ENCODE measurements at places on chromosomes 12 and 14.

DNA sequence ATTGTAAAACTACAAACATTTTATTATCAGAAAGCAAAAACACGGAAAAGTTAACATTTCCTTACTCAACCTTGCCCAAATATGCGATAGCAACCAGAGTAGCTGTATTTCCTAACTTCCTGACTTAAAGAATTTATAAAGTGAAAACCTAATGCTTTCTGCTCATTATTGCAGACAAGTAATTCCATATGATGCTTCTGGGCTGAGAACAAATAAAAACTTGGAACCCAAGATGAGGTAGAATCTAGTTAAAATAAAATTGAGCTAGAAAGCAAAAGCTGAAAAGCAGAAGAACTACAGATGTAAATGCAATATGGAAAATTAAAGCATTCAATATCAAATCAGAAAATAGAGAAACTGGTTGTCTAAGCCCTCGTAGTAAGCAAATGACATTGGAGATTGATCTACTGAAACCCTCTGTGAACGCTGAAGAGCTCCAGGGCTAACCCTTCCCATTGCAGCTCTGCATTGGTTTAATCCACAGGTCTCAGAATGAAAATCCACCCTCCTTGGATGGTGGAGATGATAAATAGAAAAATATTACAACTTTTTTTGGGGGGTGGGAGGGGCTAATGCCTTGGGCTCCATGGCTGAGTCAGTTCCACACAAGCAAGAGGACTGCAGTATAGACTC is 40.7 kb downstream of the CORO1C start:
- DNase-seq = no peak

GRCh38 chr14:61891170-61891569 is 128.9 kb downstream of the SNAPC1 start:
- no peak for DNase-seq

GRCh38 chr12:119115296-119115905 is 63.3 kb upstream of the HSPB8 start:
- peak; percentile 73 for DNase-seq

GRCh38 chr12:14668591-14668990 is 27.8 kb downstream of the GUCY2C start:
- no peak for DNase-seq

- DNase-seq = no peak
Observed at GRCh38 chr14:101181446-101182313, 278.2 kb upstream of the RTL1 start.

- no peak for DNase-seq
Observed at GRCh38 chr12:116432314-116432750, 126.8 kb upstream of the MAP1LC3B2 start.

DNA sequence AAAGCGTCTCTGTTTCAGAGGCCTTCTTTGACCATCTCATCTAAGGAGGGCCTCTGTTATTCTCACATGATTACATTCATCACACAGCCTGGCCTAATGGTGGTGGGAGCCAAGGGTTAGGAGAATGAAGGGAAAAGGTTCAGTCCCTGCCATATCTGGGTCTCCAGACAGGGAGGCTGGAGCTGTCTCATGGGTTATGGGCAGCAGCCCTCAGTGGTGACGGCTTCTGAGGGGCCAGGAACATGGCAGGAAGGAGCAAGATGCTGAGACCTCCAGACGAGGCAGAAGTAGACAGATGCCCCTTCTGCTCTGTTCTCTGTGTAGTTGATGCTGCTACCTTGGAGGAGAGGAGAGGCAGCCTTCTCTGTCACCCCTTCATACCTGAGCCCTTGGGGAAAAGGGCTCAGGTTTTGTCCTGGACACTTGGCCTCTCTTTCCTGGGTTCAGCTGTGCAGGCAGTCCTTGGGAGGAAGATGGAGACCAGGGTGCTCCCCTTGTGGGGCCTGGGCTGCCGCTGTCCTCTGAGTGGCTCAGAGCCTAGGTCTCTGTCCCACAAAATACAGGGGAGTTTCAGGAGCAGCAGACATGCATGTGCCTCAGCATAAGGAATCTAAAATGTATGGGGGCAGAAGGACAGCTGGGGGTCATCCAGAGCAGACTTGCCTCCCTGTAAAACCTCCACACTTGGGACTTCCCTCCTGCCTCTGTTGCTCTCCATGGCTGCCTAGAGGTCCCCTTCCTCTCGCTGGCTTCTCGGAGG is 3.6 kb downstream of the IFI27L2 start:
- DNase-seq = no peak

GRCh38 chr12:110704750-110705149 is 15.8 kb upstream of the HVCN1 start:
- DNase-seq = no peak

- DNase-seq = no peak
Observed at GRCh38 chr14:104774453-104775072, 21.0 kb downstream of the AKT1 start.

- DNase-seq = no peak
Observed at GRCh38 chr12:113478351-113479011, 6.8 kb upstream of the LHX5 start.

DNA sequence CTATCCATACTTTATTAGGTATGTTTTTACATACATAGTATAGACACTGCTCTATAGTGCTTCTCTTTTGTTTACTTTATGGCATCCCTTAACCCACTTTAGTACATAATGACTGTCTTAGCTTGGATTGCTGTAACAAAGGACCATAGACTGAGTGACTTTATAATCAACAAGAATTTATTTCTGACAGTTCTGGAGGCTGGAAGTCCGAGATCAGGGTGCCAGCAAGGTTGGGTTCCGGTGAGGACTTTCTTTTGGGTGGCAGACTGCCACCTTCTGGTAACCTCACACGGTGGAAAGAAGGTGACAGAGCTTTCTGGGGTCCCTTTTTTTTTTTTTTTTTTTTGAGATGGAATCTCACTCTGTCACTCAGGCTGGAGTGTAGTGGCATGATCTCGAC is 48.6 kb upstream of the PPM1H start:
- no peak for DNase-seq

GRCh38 chr14:93951635-93952540 is 24.5 kb downstream of the ASB2 start:
- no peak for DNase-seq

DNA sequence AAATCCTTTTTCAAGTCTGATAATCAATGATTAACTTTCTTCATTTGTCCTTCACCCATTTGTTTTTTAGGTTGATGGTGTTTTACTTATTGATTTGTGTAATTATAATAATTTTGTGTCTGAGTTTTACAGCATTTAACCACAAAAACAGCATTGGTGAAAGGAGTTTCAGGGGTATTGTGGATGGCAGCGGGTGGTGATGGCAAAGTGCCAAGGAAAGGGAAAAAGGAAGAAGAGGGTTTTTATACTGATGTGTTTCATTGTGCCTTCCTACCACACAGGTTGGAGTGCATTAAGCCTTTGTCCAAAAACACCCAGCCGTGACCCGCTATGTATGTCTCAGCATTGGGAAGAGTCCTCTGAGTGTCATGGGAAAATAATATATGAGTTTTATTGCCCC is 150.3 kb downstream of the DAD1 start:
- peak; percentile 69 for DNase-seq

- no peak for DNase-seq
Observed at GRCh38 chr14:51488569-51489220, 163.0 kb upstream of the FRMD6 start.

DNA sequence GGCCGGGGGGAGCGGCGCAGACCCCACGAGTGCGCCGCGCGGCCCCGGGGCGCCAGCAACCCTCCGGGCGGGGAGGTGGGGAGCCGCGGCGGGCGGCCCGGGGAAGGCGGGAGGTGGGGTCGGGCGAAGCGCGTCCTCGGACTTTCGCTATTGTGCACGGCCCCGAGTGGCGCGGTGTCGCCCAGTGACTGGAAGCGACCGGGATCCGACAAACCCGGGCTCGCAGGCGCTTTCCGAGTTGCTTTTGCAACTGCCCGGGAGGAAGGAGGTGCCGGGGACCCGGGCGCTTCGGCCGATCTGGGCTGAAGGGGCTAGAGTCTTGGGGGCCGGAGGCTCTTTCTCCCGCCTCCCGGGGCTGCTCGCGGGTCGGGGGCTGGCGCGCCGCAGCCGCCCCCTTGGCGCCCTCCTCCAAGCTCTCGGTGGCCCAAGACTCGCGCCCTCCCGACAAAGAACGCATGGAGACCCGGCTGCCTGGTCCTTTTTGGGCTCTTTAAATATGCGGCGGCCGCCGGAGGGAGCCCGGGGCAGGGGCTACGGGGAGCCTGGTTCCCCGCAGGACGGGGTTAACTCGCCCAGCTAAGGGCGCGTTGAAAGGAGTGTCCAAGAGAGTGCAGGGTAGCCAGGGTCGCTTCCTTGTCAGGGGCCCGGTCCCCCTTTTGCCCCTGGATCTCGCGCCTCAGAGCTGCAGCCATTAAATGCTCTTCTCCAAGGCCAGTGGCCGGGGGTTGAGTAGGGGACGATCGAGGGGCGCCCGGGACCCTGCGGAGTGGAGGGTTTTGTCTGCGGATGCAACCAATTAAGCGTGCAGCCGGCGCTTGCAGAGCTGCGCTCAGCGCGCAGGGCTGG is 1.4 kb downstream of the HMGA2 start:
- DNase-seq = no peak

DNA sequence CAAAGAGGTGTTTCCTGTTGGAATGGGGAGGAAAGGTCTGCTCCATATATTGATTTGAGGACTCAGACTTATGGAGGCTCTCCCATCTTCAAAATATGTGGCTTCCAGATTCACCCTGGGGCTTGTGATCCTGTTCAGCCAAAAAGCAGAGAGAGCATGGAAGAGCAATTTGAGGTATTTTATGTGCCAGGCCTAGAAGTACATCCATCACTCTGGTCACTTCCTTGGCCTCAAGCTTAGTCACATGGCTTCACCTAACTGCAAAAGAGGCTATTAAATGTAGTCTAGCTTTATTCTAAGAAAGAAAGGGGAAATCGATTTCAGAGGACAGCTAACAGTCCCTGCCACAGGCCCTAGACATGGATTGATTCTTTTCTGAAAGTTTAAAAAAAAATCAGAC is 86.2 kb downstream of the C12orf50 start:
- DNase-seq = no peak

- no peak for DNase-seq
Observed at GRCh38 chr12:64459394-64459891, 7.5 kb downstream of the TBK1 start.

GRCh38 chr12:133120385-133121191 is 9.5 kb downstream of the ZNF891 start:
- no peak for DNase-seq

GRCh38 chr12:124716208-124717130 is 147.2 kb downstream of the SCARB1 start:
- DNase-seq = no peak

- DNase-seq = no peak
Observed at GRCh38 chr14:75521415-75522199, 662 bp upstream of the BATF start.

GRCh38 chr12:128823916-128824839 is at the start of gene SLC15A4:
Gene SLC15A4 (minus strand): TSS chr12:128823958. CDS start chr12:128823943, 15 bp downstream.
- peak; percentile 95 for DNase-seq

DNA sequence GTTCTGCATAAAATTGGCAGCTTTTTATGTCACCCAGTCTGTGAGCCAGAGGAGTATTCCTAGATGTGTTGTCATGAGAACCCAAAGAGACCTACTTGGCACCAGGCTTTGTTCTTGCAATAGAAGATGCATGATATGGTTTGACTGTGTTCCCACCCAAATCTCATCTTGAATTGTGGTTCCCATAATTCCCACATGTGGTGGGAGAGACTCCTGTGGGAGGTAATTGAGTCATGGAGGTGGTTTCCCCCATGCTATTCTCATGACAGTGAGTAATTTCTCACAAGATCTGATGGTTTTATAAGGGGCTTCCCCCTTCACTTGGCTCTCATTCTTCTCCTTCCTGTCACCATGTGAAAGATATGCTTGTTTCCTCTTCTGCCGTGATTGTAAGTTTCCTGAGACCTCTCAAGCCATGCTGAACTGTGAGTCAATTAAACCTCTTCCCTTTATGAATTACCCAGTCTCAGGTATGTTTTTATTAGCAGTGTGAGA is 572.0 kb upstream of the ATP2B1 start:
- DNase-seq = no peak

DNA sequence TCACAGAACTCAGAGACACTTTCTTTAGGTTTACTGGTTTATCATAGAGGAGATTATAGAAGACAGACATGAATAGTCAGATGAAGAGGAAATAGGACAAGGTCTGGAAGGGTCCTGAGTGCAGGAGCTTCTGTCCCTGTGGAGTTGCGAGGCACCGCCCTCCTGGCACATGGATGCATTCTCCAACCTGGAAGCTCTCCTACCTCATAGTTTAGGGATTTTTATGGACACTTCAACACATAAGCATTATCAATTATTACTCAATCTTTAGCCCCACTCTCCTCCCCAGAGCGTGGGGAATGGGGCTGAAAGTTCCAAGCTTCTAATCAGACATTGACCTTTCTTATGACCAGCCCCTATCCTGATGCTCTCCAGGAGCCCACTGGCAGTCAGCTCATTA is 12.6 kb upstream of the KRT7 start:
- no peak for DNase-seq

DNA sequence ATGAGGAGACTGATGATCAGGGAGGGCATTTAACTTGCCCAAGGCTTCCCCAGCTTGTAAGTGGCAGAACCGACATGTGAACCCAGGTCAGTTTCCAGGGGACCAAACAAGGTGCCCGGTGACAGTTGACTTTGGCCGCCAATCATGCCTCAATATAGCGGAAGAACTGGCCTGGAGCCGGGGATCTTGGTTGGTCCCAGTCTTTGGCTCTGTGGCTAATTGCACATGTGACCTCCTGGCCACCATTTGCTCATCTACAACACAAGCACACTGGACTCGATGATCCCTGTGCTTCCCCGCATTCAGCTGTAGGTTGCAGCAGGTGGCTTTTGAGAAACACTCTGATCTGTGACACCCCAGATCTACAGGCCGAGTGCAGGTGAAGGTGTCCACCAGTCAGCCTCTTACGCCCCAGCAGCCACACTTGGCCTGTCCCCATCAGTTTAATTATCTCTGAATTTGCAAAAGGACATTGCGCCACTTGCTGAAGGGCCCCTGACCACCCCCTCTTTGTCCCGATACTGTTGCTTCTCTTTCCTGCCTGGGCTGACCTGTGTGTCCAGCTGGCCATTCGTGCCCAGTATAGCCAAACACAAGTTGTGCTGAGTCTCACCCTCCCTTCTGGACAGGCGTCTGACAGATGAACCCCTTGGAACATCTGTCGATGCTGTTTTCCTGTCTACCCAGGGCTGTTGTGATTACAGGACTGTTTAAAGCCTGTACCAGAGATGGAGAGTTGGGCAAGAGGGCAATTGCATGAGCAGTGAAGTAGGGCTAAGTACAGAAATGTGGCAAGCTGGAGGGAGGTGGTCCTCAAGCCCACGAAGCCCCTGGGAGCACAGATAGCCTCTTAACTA is 14.1 kb downstream of the ACACB start:
- DNase-seq = no peak

DNA sequence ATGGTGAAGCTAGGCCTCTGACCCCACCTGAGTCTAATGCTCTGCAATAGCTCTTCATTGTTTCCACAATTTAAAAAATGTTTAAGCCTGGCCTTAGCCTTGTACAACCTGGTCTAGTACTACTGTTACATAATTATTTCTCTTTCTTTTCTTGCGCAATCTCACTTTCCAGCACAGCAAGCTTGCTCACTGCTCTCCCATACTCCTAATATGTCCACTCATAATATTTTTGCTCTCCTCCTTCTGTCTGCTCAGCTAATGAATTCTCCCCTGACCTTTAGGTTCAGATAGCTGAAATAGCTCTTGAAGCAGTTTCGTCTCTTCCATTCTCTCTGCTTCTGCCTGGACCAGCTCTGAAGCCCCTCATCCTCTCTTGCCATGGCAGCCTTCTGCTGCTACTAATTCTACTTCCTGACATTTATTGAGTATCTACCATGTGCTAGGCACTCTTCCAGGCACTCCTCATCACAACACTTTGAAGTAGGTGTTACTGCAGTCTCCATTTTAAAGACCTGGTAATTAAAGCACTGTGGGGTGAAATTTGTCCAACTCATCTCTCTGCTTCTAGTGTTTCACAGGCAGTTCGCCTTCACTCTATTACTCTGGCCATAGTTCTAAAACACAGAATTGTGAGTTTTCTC is 2.8 kb upstream of the SLC48A1 start:
- DNase-seq = no peak

All from NCI-H2227 treated with DMSO at 0.1 percent for 48 hours (cell line).